NCI-H446 (cell line): ENCODE measurements at places on chromosomes 12 and 14.
A peak's percentile ranks its signal among the peaks of the same experiment; 100 is the strongest.

GRCh38 chr12:85829391-85829790, 6.8 kb downstream of the RASSF9 start:
- DNase-seq = no peak

- DNase-seq = no peak
These were observed 61.1 kb downstream of the RNF34 start for GRCh38 chr12:121461048-121461447.

GRCh38 chr12:52496590-52497071, 3.6 kb upstream of the KRT6A start:
- no peak for DNase-seq

DNA sequence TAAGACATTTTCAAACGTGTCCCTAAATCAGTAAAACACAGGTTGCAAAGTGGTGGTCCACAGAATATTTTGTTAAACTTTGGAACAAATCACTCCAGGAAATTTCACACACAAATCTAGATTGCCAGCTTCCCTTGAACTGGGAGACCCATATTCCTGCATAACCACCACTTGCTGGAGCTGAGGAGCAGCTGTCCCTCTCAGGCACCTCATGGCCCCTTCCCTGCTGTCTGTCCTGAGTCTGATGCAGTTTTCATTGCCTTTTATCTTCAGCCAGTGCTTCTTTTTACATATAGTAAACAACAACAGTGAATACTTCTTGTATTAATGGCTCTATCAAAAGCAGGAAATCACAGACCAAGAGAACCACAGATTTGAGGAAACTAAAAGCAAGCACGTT, 289.3 kb downstream of the MED13L start:
- DNase-seq = no peak

- DNase-seq = no peak
These were observed 101.3 kb downstream of the PTPRB start for GRCh38 chr12:70535896-70536374.

DNA sequence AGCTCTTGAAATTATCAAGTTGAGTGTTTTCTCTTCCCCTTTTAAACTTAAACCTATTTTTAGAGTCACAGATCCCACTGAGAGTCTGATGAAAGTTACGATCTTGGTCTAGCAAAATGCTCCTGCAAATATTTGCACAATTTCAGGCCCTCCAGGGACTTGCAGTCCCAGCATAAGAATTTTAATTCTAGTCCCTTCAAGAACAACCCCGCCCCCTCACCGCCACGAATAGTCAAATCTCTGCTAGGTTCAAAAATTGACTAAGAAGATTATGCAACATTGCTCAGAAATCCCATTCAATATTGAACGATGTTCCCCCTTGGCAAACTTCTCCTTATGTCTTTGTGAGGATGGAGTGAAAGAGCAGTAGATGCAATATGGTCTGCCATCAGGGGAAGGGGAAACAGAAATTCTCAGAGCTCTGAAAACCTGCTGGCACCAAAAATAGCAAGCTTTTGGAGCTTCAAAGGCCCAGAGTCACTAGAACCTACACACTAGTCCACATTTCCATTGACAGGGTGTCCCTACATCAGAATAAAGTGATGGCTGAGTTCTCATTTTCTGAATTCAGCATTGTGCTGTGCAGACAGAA, 127.5 kb upstream of the CCDC175 start:
- no peak for DNase-seq

DNA sequence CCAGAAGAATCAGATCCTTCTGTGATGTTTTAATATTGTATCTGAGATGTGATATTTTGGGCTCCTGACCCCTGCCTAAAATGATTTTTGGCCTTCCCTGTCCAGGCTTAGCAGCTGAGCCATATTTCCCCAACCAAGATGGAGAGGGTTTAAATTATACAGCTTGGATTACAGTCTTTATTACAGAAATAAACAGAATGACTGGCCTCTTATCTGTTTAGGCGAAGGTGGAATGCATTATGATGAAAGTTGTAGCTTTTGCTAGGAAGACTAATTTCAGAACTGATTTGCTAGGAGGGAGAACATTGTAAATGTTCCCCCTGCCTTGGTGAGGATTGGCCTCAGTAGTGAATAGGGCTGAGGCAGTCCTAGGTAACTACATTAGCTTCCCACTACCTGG, 23.3 kb downstream of the BMAL2 start:
- DNase-seq = no peak

GRCh38 chr12:72535212-72535990, 263.2 kb downstream of the TRHDE start:
- no peak for DNase-seq

DNA sequence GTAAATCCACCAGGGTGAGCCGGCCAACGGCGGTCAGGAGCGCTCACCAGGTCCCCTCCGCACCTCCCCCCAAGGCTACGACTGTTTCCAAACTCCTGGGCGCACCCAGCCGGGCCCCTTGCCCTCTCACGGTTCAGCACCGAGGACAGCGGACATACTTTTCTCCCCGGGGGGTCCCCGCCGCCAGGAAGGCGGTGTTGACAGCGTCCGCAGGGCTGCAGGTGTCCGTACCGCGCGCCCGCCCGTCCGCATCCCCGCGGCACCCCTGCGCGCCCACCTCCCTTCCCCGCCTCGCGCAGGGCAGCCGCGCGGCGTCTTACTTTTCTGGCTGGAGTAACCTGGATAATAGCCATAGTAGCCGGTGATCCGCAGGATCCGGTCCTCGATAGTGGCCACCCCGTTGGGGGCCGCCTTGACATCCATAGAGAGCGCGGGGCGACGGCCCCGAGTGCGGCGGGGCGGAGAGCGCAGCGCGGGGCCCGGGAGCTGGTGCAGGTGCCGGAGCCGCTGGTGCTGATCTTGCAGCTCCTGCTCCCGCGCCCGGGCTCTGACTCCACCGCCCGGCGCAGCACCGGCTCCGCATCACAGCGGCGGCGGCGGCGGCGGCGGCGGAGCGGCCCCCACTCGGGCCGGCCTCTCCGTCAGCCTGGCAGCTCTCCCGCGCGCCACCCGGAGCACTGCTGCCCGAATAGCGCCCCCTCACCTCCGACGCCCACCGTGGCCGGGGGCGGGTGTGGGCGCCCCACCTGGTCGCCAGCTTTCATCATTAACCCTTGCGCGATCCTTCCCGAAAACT, at the start of gene SLC35F4:
TSS of gene SLC35F4 (minus strand) at position 690 of the 796 bp plus-strand sequence.
- no peak for DNase-seq

- DNase-seq = no peak
These were observed 11.2 kb downstream of the HECTD4 start for GRCh38 chr12:112370868-112371510.

DNA sequence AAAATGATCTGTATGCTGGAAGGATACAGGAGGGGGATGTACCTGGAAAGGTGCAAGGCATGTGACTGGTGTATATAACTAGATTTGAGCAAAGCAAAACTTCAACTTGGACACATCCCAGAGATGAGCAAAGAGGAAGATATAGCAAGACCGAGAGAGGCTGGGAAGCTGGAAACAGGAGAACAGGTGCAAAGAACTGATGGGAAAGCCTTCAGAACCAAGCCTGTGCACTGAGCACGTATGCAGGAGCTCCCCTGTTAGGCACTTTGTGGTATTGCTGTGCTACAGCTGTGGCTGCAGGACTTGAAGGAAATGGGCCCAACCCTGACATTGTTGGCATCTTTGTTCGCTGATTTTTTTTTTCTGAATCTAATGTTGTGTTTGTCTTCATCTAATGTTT, 120.7 kb upstream of the PWP1 start:
- DNase-seq = no peak

GRCh38 chr14:58697930-58698642, 60.3 kb downstream of the DACT1 start:
- DNase-seq = peak; percentile 28

- DNase-seq = peak; percentile 50
These were observed 75.3 kb upstream of the OR4E1 start for GRCh38 chr14:21748869-21749303.

DNA sequence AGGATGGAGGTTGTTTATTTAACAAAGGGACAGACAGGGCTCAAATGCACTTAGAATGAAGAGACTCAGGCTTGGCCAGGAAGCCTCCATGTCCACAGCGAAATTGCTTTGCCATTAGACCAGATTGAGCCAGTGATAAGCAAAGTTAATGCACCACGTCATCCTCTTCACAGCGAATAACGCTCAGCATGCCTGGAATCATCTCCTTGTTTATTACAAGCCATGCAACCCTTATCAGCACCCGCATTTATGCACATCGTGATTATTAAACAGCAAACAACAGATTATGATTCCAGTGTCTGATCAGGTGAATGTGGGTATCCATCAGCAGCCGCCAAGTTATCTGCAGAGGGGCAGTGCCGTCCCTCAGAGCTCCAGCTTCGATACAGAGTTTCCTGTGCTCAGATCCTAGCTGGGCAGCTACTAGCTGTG, 175.0 kb upstream of the TMEM132C start:
- no peak for DNase-seq

- no peak for DNase-seq
These were observed 17.6 kb upstream of the CYP46A1 start for GRCh38 chr14:99666533-99666932.

DNA sequence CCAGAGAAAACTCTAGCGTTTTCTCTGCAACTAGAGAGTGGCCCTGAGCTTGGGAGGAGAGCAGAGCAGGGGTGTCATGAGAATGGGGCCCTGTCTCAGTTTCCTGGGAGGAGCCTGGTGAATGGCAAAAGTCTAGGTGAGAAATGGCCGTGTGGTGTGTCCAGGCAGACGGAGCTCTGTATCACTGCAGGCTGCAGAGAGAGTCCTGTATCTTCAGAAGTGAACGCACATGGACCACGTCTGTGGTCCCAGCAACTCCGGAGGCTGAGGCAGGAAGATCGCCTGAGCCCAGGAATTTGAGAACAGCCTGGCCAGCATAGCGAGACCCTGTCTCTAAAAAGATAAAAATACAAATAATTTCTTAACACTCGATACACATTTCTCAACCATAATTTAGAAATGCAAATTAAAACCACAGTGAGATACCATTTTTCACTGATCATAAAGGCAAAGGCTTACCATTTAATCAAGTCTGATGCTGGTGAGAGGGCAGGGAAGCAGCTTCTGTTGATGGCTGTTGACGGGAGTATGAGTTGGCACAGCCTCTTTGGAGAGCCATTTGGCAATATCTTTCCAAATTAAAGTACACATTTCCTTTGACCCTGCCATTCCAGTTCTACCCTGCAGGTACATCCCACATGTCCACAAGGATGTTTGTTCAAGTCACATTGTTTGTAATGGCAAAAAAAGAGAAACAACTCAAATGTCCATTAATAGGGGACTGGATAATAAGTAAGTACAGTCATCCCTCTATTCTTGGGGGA, 51.0 kb downstream of the NFKBIA start:
- no peak for DNase-seq

DNA sequence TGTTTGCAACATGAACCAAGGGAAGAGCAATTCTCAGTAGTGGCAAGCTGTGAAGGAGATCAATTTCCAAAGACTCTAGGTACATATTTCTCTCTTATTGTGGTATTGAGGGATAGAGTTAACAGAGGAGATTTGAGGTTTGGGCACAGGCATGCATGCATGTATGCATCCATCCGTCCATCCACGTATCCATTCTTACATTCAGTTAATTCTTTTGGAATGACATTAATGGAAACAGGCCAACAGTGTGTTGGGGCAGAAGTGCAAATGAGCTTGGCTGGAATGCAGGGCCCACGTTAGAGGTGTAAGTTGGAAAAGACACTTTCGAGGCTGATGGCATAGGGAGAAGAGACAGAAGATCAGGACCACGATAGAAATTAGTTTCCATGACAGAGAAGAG, 216.9 kb upstream of the PELI2 start:
- DNase-seq = no peak

- no peak for DNase-seq
These were observed 60.9 kb upstream of the FUT8 start for GRCh38 chr14:65351493-65352194.

GRCh38 chr12:23893611-23894010, 55.9 kb downstream of the SOX5 start:
- no peak for DNase-seq

- DNase-seq = no peak
These were observed 391.4 kb downstream of the C12orf75 start for GRCh38 chr12:105721891-105722290.

DNA sequence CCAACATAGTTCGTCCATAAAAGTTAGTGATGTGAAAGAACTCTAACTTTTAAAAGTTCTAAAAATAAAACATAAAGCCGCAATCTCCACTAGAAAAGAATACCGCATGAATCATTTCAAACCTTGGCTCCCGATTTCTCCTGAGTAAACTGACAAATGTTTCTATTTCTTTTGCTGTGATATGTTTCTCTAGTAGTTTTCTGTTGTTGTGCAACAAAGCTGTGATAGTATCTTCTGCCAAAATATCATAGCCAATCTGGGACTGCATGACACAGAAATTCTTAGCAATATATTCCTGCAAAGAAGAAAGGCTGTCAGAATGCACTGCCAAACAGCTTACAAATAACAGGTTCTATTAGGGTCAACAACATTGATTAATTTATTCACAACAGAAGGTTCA, 174.0 kb downstream of the ITPR2 start:
- DNase-seq = no peak

GRCh38 chr12:56178347-56178746, 10.9 kb downstream of the SMARCC2 start:
- no peak for DNase-seq

DNA sequence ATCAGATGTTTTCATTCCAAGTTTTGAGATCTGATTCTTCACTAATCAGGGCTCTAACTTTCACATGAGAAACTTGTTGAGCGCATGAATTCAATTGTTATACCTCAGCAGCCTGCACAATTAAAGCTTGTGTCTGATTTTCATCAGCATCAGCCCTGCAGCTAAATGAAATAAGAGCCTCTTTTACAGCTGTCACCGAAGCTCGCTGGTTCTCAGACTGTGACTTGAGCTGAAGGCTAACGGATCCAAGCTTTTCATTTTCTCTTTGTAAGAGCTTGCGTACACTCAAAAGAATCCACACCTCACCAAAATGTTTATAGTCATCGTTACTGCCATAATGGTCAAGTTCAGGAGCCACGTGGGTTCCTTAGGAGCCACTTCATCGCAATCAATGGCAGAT, 65.5 kb upstream of the BEGAIN start:
- no peak for DNase-seq

- DNase-seq = no peak
These were observed 16.1 kb upstream of the SLC38A4 start for GRCh38 chr12:46841891-46842290.

GRCh38 chr14:87076146-87076545, 916.8 kb downstream of the GALC start:
- DNase-seq = no peak

GRCh38 chr14:94378527-94379290, 9.7 kb downstream of the SERPINA1 start:
- DNase-seq = no peak

DNA sequence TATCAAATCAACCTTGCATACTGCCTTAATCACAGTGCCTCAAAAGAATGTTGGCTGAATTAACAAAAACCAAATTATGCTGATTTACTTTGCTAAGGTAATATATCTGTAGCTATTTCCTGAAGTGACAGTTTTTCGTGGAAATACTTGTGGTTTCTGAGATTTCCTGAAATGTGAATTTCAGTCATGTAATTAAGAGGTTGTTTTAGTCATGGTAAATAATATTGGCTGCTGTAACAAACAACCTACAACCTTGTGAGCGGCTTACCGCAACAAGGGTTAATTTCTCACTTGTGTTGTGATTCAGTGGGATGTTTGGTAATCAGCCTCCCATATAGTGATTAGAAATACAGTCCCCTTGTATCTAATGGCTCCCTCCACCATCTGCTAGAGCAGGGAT, 387.9 kb downstream of the NELL2 start:
- DNase-seq = no peak
